ENCODE measurements at places on chromosomes 7 and 10.
A peak's percentile ranks its signal among the peaks of the same experiment; 100 is the strongest.

GRCh38 chr7:50431316-50431715, 18.8 kb downstream of the FIGNL1 start:
- no peak for DNase-seq

- DNase-seq: no peak
These were observed 18.6 kb downstream of the ZNF25 start for GRCh38 chr10:37957841-37958240.

GRCh38 chr7:118079369-118079768, 104.6 kb upstream of the LSM8 start:
- DNase-seq: no peak

DNA sequence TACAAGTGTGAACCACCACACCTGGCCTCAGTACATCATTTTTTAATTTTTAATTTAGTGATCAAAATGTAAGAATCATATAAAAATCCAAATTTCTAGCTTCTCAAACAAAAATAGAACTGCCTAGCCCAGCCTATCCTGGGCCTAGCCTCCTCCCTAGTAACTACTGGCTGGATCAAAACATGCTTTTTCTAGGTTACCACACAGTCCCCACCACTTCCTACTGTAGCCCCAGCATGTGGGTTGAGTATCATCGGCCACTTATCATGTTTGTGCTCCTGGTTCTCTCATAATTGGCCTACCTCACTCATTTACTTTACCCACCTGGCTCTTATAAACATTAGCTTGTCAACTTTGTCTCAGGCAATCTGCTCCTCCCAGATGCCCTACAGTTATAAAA, 52.9 kb downstream of the DNAJC12 start:
- no peak for DNase-seq

- DNase-seq: no peak
These were observed 117.2 kb upstream of the GLCCI1 start for GRCh38 chr7:7851381-7851780.

DNA sequence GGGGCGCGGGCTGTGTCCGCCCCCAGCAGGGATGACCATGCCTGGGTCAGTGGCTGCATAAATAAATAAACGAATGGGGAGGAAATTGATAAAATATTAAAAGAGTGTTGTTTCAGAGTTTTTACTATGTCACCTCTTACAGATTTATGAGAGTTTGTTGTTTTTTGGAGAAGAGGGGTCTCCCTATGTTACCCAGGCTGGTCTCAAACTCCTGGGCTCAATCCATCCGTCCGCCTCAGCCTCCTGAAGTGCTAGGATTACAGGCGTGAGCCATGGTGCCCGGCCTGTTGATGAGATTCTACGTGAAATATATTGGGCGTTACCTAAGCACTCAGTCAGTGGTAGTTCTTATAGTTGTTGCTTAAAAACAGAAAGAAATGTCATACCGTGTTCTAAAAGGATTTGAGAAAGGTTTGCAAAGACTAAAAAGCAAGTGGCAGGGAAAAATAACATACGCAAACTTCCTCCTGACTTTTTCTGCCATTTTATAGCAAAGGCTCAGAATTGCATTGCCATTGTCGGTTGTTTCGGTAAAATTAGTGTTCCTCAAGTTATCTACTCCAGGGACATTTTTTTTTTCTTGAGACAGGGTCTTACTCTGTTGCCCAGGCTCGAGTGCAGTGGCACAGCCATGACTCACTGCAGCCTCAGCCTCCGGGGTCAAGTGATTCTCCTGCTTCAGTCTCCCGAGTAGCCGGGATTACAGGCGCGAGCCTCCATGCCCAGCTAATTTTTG, 39.5 kb upstream of the FOXK1 start:
- DNase-seq: peak; percentile 16

DNA sequence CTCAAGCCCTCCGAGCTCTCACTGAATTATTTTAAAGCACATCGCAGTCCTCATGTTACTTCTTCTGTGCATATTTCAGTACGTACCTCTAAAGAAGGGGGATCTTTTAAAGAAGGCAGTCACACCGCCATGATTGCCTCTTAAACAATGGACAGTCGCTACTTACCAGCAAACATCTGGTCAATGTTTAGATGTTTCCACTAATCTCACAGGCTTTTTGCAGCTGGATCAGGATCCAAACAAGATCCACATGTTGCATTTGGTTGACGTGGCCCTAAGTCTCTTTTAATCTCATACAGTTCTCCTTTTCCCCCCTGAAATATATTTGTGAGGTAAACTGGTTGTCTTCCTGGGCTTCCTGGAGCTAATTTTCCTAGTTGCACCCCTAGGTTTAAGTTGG, 50.0 kb downstream of the PRF1 start:
- no peak for DNase-seq

- peak; percentile 79 for DNase-seq
These were observed at the start of gene SLC16A9 for GRCh38 chr10:59709395-59710125. SLC16A9 (minus strand) TSS chr10:59709850; CDS start chr10:59684291, 25,559 bp downstream.
